ENCODE measurements at places on chromosomes 1 and 21.

DNA sequence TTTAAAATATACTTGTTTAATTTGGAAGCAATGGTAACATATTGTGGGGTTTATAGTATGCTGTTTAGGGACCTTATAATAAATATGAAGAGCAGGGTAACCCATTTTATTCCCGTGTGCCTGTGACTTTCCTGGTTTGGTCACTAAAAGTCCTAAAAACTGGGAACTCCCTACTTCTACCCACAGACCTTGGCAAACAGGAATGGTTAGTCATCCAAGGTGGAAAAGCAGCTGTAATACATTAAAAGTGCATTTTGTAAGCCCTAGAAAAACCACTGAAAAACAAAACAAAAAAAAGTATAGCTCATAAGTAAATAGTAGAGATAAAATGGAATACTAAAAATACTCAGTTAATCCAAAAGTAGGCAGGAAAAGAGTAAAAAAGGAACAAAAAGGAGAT lies 538.9 kb downstream of the LMO4 start:
- peak; percentile 82 for DNase-seq

DNA sequence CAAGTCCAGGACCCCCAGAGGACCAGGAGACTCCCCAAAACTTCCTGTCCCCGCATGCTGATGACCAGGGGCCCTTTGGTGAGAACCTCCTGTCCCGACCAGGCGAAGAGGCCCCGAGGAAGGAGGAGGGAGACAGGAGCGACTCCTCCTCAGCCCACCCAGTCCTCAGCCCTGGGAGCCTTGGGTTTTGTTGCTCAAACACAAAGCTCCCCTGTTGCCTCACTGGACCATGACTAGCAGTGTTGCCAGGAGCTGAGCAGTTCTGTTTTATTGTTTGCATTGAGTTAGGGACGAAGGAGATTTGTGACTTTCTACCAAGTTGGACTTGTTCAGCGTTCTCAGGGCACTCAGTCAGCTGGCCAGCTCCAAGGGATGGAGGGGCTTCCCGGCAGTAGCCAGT lies 10.0 kb downstream of the UMODL1 start:
- DNase-seq = peak; percentile 37

- no peak for DNase-seq
Measured at GRCh38 chr1:222546091-222546490, 1.8 kb downstream of the HHIPL2 start.

GRCh38 chr1:10678402-10678801 lies 118.0 kb downstream of the CASZ1 start:
- DNase-seq = no peak

DNA sequence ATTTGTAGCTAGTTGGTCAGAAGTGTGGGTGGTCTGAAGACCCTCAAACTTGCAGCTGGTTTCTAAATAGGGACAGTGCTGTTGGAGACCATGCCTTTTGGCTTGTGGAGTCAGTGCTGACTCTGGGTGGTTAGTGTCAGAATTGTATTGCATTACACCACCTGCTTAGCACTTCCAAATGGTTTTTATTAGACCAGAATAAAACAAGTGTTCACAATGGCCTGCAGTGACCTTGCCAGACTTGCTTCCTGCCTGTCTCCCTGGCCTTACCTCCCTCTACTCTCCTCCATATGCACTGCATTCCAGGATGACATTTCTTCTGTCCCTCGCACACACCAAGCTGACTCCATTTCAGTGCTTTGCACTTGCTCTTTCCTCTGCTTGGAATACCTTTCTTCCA lies 72.7 kb upstream of the CNIH3 start:
- DNase-seq = no peak

DNA sequence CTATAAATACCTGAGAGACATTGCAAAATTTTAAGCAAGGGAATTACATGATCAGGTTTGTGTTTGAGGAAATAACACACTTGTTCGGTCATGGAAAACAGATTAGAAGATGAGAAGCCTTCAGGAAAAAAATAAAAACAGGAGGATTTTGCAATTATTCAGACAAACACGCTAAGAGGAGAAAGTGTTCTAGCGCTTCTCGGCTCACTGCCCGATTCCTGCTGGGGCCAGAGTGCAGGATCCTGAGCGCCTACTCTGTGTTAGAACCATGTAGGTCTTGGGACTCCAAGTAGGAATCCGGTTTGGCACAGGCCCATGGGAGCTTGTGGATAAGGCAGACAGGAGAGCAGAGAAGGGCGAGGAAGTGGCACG lies 8.1 kb upstream of the PRELP start:
- no peak for DNase-seq
